ENCODE measurements at places on chromosomes 1 and 21.

GRCh38 chr1:117985973-117986372, 56.4 kb downstream of the WDR3 start:
- DNase-seq, result no peak

DNA sequence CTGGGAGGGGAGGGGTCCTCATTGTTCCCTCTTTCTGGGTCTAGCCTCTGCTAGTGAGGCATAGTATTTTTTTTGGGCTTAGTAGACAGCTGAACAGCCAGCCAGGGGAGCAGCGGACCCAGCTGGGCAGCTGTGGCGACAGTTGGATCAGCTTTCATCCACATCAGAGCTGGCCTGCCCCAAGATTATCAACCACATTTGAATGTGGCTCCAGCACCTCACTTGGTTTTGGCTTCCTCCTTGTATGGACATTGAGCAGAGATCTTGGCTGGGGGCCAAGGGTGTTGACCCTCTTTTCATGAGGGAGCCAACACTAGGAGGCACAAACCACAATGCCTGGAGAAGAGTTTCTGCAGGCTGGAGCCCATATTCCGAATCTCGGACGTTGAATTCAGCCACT, 25.0 kb downstream of the WNT4 start:
- no peak for DNase-seq

GRCh38 chr21:18204931-18205330, 39.7 kb upstream of the CHODL start:
- no peak for DNase-seq

DNA sequence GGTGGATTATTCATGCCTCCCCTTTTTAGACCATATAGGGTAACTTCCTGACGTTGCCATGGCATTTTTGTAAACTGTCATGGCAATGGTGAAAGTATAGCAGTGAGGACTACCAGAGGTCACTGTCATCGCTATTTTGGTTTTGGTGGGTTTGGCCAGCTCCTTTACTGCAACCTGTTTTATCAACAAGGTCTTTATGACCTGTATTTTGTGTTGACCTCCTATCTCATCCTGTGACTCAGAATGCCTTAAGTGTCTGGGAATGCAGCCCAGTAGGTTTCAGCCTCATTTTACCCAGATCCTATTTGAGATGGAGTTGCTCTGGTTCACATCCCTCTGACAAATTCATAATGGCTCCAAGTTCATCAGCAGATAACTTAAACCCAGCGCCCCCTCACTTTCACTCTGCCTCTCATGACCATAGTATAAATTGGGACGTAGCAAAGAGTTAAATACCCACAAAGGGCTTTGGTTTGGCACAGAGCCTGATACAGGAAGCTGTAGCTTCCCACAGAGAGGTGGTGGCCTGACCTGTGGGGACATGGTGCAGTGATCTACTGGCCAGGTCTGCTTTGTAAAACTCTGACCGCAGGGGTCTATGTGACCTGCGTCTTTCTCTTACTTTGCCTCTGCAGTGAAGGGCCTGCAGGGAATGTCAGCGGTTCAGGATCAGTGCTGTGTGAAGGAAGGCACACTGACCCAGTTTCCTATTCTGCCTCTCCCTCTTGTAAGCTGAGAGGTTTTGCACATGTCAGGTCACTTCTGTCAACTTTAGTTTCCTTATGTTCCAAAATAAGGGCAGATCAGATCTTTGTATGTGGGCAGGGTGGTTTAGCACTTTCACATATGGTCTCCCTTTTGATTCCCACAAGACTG, 78.1 kb upstream of the ZNF644 start:
- DNase-seq, result no peak
